PC-9 (cell line): ENCODE measurements at places on chromosomes 7 and 10. TPM values are rescaled to one million over a fixed set of nuclear protein-coding genes. Genes with fewer than 3 reads are reported as not detected.

- H3K4me1 ChIP-seq = no peaks in the 10 kb centered on the region
- no peak for DNase-seq
- H3K27ac ChIP-seq = no peak overlapping the region
- no peak overlapping the region; the same call in 1 of the 2 replicates for H3K4me3 ChIP-seq
- H3K27me3 ChIP-seq = no peaks in the 10 kb centered on the region; the same call in 1 of the 2 replicates
Observed at GRCh38 chr7:29090836-29091601, 55.3 kb downstream of the CPVL start.

Gene CLDN3
- total RNA-seq = 31.3 and 45.2 TPM in 2 replicates

Gene FANK1
- 21.4 and 24.7 TPM in 2 replicates for total RNA-seq

Gene ZNF398
- 10.8 and 11.7 TPM in 2 replicates for total RNA-seq

DNA sequence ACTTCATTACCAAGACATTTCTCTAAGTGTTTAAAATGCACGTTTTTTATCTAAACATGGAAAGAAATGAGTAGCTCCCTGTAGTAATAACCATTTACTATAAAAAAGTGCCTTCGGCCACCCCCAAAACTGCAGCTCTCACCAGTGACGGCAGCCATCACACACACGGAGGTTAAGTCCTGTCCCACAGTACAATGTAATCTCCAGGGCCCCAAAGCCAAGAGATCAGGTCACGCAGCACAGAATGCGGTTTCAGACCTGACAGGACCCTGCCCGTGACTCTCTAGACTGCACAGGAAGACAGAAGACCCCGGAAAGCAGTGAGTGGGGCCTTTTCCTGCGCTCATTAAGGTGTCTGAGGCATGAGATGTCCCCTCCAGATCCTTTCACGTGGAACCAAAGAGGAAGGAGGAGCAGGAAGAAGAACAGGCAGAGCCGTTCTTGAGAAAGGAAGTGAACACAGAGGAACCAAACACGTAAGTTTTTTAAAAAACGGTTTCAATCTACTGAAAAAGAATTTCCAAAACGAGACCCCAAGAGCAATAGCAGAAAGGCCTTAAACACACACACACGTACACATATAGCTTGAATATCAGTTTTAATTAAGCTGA lies 125.7 kb downstream of the ZMYND11 start:
- no peaks in the 10 kb centered on the region for H3K4me1 ChIP-seq
- no peaks in the 10 kb centered on the region for H3K36me3 ChIP-seq
- H3K27ac ChIP-seq = no peak overlapping the region
- no peak for DNase-seq
- no peaks in the 10 kb centered on the region for H3K27me3 ChIP-seq

DNA sequence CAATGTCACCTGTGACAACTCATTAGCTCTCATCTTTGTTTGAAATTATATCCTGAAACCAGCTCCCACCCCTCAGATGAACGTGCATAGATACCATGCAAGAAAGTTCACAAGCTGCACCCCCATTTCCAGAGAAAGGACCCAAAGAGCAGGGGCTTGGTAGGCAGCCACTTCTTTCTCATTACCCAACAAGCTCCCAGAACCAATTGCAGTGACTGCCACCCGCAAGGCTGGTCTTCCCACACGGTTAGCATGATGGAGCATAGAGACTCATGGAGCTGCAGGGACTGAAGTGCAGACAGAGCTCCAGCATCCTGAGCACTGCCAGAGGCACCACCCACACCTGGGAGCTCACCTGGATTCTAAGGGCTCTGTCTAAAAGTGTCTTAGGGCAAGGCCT lies 28.5 kb downstream of the FRMPD2 start:
- DNase-seq = no peak
- H3K27ac ChIP-seq = no peak overlapping the region
- no peaks in the 10 kb centered on the region for H3K36me3 ChIP-seq
- H3K4me3 ChIP-seq = no peak overlapping the region
- H3K4me1 ChIP-seq = peaks cover 1% of the 10 kb centered on the region; the same call in 1 of the 2 replicates

DNA sequence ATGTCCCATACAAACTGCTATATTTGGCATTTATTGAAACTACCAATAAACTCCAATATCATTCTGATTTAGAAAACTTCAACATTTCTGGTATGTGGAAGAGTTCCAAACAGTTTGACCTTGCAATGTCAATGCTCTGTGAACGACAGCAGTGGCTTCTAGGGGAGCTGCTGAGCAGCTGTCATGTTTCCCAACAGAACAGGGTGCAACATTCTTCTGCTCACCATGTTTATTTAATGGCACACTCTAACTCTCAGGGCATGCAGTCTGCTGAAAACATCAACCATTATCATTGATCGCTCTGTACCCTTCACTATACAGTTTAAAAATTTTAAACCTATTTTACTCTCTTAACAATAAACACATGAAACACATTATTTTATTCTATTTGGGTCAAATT lies 25.9 kb downstream of the LMOD2 start:
- H3K4me3 ChIP-seq = no peak overlapping the region
- peaks cover 12% of the 10 kb centered on the region; the same call in 1 of the 2 replicates for H3K36me3 ChIP-seq
- H3K27ac ChIP-seq = no peak overlapping the region
- H3K27me3 ChIP-seq = no peaks in the 10 kb centered on the region

- H3K27me3 ChIP-seq = no peaks in the 10 kb centered on the region
- H3K27ac ChIP-seq = no peak overlapping the region
- H3K4me1 ChIP-seq = peaks cover 8% of the 10 kb centered on the region; the same call in 1 of the 2 replicates
- no peaks in the 10 kb centered on the region for H3K36me3 ChIP-seq
- no peak for DNase-seq
- H3K4me3 ChIP-seq = no peak overlapping the region
Observed at GRCh38 chr10:89857431-89858042, 156.1 kb downstream of the KIF20B start.

GRCh38 chr10:67819768-67820204 lies 18.2 kb downstream of the DNAJC12 start:
- H3K36me3 ChIP-seq = no peaks in the 10 kb centered on the region
- no peaks in the 10 kb centered on the region for H3K27me3 ChIP-seq
- H3K4me3 ChIP-seq = no peak overlapping the region
- H3K27ac ChIP-seq = no peak overlapping the region
- DNase-seq = peak; percentile 61
- H3K4me1 ChIP-seq = peaks cover 10% of the 10 kb centered on the region; the same call in 1 of the 2 replicates

- H3K4me3 ChIP-seq = no peak overlapping the region
- DNase-seq = no peak
- H3K27ac ChIP-seq = no peak overlapping the region
Observed at GRCh38 chr10:90722832-90723231, 135.0 kb downstream of the HTR7 start.

DNA sequence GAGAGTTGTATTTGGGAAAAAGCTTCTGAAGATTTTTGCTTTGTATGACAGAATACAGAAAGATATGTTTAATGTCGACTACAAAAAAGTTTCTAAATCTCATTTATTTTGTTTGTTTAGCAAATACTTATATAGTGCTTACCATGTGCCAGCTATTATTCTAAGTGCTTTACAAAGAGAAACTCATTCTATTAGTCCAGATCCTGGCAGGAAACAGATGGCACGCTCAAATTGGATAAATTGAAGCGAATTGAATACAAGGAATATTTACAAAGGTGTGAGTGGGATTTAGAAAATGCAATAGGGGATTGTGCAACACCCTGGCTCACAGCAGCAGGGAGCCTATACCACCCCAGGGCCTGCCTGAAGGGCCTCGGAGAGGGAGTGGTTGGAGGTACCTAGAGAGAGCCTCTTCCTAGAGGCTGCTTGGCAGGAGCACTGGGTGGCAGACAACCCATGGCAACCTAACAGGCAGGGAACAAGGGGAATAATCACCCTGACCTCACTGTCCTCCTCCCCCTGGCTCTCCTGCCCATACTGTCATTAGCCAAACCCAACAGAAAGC lies 27.6 kb upstream of the FAM204A start:
- H3K36me3 ChIP-seq = no peaks in the 10 kb centered on the region
- DNase-seq = peak; percentile 2

Gene GIMAP6
- not detected in 2 replicates for total RNA-seq
